Cerebellar nuclear complex (tissue), 1 donor: ENCODE measurements at places on chromosomes 1 and 21.

DNA sequence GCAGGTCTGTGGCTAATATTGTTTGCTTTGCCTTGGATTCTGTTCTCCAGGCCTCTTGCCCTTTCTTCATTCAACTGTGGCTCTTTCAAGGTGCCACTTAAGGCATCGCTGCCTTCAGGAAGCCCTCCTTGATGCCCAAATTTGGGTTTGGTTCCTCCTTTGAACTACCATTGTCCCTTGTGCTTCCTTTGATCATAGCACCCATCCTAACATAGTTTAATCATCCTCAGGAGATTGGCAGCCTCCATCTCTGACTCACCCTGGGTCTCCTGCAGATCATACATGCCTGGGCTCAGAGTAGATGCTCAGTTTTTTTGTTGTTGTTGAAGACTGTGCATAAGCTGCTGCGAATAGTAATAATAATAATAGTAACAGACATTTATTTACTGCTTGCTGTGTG lies 54.4 kb upstream of the ACOT11 start:
- no peak for DNase-seq

DNA sequence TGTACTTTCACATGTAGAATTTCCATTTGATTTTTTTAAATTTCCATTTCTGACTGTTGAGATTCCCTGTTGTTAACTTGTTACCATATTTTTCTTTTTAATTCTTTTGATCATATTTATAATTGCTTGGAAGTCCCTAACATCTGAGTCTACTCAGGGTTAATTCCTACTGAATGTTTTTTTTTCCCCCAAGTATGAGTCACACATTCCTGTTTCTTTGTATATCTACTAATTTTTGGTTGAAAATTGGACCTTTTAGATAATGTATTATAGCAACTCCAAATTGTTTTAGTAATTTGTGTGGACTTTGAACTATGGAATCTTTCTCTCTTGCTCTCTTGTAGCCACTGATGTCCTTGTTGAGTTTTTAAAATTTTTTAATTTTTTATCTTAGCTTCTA lies 54.6 kb downstream of the STXBP3 start:
- no peak for DNase-seq

DNA sequence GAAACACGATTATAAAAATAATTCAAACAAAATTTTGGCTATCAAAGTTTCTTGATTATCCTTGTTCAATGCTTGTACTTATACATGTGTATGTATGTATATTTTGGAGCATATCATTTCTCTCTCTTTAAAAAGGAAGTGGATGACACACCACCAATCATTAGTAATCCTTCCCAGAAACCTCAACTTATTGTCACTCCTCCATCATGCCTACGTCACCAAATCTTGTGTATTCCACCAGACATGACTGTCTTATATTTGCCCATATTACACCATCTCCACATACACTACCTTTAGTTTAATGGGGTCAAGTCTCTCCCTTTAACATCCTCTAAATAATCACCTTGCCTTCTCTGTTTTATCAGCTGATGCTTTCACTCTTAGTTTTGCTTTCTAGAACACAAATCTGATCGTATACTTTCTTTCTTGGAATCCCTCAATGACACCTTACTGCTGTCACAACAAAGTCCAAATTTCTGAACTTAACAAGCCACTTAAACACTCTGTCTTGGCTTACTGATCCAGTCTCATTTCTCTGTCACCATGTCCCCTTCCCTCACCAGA lies 124.0 kb downstream of the BRINP3 start:
- DNase-seq, result no peak

DNA sequence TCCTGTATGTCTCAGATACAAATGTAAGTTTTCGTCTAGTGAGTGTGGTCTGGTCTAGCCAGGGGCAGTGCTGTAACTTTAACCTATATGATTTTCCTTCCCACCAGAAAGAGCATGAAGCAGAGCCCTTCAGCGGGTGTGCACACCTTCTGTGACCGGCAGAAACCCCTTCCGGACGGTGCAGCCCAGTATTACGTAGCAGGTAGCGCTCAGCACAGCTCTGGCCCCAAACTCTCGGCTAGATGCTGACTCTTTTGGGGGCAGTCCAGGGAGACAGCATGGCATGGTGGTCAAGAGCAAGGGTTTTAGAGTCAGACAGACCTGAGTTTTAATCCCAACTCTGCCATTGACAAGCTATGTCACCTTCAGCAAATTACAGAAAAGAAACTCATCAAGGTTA lies 28.0 kb upstream of the TMEM222 start:
- DNase-seq, result no peak

- DNase-seq, result no peak
Observed at GRCh38 chr1:91591175-91591974, 90.7 kb downstream of the CDC7 start.

GRCh38 chr21:15355066-15355465 lies 290.3 kb upstream of the NRIP1 start:
- no peak for DNase-seq

DNA sequence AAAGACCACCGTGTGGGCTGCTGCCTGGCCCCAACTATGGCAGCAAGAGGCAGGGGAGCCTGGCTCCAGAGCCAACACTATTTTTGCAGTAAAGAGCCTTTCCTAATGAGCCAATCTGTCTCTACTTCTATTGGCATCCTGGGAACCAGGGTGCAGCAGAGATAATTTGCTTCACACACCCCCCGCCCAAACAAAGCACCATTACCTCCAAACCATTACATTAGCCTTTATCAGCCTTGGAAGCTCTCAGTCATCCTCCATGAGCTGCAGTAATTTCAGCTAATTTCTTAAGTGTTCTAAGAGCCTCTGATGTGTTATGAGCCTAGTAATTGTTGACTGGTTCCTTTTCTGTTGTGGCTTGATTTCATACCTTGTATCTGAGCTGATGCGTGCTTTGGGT lies 21.6 kb downstream of the ARMH1 start:
- no peak for DNase-seq

- no peak for DNase-seq
Observed at GRCh38 chr1:225849925-225850324, 32.3 kb downstream of the TMEM63A start.

- no peak for DNase-seq
Observed at GRCh38 chr1:178693366-178693765, 31.7 kb upstream of the RALGPS2 start.

- DNase-seq, result no peak
Observed at GRCh38 chr1:6342056-6342455, 51.5 kb downstream of the ACOT7 start.

- DNase-seq, result no peak
Observed at GRCh38 chr1:6435129-6435528, 10.6 kb downstream of the ESPN start.

DNA sequence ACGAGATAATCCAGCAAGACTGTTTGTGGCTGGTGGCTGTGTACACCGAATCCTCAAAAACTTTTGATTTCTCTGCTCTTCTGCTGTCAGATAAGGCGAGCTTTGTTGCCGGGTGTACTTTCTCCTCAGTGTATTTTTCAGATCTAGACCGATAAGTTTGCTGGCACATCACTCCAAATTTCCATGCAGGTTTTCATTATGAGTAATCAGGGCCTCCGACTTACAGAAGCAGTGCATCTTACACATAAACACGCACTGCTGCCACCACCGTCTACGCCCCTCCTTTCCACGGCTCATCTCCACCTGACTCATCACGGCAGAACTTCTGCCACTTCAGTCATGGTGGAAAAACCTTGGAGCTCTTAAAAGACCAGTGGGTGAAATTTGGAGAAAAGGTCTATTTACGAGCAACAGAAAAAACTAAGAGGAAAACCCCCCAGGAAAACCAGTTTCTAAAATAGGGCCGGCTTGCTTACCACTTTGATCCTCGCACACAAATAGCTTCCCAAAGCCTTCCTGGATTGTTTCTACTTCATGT lies 7.7 kb downstream of the ZBTB21 start:
- no peak for DNase-seq

- no peak for DNase-seq
Observed at GRCh38 chr1:221765527-221765926, 23.6 kb upstream of the DUSP10 start.

DNA sequence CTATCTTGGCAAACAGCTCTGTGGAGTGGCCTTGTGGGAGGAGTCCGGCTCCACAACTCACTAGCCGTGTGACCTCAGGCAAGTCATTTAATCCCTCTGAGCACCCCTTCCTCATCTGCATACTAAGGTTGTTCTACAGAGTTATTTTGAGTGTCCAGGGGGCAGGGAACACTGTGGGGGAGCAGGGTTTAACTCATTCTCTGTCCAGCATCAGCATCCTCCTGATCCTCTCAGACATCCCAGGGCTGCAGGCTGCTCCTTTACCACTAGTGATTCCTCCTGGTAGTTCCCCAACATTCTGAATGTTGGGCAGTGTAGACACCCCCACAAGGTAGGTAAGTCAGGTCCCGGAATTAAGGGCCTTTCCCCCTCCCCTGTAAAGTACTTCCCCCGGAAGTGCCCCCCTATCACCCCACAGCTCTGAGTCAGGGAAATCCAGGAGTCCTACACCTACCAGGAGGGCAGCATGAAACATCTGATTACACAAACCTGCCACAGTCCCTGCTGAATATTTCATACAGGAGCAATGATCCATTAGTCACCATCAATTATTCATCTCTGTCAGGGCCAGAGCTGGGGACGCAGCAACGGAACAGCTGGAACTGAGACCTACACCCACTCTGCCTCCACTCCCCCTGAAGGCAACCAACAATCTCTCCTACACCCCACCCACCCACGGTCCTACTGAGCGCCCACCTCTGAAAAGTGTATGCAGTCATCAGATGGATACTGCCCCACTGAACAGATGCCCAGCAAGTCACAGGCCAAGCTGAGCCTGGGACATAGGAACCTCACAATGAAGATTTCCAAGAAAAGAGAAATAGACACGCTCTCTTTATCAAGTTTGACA lies 20.5 kb downstream of the SYT2 start:
- no peak for DNase-seq

GRCh38 chr1:162724583-162725120 lies 65.8 kb upstream of the HSD17B7 start:
- no peak for DNase-seq

DNA sequence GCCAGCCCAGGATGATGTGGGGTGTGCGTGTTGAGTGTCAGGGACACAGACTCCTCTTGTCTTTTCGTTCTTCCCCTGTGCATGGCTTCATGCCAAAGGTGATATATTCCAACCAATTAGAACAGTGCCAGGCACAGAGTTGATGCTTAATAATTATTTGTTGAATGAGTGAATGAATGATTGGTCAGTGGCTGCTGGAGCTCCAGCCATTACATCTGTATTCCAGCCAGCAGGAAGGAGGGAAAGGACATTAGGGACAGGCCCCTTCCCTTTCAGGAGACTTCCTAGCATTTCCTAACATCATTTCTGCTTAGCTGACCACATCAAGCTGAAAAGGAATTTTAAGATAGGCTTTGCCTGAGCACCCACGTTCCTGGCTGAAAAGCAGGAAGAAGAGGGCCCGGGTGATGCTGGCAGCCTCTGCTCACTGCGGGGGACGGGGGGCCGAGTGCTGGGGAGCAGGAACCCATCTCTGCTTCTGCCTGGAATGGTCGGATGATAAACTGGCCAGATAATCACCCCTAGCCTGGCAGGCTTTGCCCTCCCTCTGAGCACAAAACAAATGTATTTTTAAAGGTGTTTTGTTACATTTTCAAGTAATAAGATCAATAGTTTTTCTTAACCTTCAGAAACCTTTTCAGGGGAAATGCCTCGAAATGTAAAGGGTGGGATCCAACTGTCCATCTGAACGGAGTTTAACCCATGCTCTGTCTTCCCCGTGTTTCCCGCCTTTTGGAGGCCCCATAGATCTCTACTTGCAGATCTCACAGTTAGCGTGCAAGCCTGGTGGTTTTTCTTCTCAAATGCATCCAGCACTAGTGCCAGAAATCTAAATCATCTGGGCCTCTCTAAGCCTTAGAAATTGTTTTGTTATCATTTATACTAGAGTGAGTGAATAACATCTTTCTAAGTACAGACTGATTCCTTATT lies 39.0 kb downstream of the SLC37A1 start:
- no peak for DNase-seq

- DNase-seq, result no peak
Observed at GRCh38 chr1:88763649-88764406, 79.8 kb downstream of the PKN2 start.

- no peak for DNase-seq
Observed at GRCh38 chr21:46082713-46082962, 15.3 kb upstream of the COL6A2 start.

DNA sequence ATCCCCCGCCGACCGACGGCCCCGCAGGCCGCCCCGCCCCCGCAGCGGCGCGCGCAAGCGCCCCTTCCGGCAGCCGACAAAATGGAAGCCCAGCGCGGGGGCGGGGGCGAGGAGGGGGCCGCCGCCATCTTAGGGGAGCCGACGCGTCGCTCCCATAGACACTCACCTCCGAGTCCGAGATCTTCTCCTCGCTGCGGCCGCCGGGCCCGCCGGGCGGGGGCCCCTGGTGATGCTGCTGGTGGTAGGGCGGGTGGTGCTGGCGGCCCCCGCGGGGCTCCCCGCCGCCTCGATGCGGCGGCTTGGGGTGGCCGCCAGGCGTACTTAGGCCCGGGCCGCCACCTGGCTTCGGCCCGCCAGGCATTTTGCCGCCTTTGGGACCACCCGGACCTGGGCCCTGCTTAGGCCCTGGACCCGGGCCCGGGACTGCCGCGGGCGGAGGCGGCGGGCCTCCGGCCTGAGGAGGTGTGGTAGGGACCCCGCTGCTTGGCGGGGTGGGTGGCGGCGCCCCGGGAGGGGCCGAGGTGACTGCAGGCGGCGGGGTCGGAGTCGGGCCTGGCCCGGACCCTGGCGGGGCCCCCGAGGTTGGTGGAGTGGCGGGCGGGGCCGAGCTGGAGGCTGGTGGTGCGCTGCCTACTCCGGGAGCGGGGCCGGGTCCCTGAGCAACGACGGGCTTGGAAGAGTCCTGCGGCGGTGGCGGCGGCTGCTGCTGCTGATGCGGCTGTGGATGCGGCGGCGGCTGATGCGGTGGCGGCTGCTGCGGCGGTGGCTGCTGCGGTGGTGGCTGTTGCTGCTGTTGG lies 691 bp downstream of the SFPQ start:
- no peak for DNase-seq

GRCh38 chr1:248611883-248612414 lies 14.4 kb upstream of the OR2T10 start:
- DNase-seq, result no peak

GRCh38 chr1:65277605-65278347 lies 31.6 kb upstream of the DNAJC6 start:
- no peak for DNase-seq

GRCh38 chr21:28111151-28111619 lies 881.5 kb downstream of the LTN1 start:
- DNase-seq, result peak; percentile 3

DNA sequence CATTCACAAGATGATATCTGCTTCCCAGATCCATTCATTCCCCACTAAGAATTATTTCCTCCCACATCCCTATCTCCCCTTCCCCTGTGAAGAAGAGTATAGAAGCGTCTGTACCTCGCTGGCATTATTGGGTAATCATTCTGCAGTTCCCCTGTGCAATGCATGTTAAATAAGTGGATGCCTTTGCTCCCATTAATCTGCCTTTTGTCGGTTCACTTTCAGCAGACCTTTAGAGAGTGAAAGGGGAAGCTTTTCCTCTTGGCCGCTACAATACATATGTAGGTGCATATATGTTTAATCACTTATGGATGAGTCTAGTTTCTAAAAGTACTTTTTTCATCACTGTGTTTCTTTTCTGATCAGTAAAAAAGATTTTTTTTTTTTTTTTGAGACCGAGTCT lies 7.0 kb downstream of the CLCN6 start:
- DNase-seq, result no peak
